LHCN-M2 (cell line): ENCODE measurements at places on chromosomes 6 and 20. TPM values are rescaled to one million over a fixed set of nuclear protein-coding genes. Genes with fewer than 3 reads are reported as not detected.

- DNase-seq = no peak
These were observed 12.8 kb upstream of the PGC start for GRCh38 chr6:41759905-41760579.

The HLA-DOB gene
- total RNA-seq = not detected in 2 replicates

GRCh38 chr6:29777310-29777709 is 50.3 kb upstream of the HLA-G start:
- DNase-seq = no peak

- no peak for DNase-seq
These were observed 34.0 kb downstream of the NT5E start for GRCh38 chr6:85483846-85484245.

DNA sequence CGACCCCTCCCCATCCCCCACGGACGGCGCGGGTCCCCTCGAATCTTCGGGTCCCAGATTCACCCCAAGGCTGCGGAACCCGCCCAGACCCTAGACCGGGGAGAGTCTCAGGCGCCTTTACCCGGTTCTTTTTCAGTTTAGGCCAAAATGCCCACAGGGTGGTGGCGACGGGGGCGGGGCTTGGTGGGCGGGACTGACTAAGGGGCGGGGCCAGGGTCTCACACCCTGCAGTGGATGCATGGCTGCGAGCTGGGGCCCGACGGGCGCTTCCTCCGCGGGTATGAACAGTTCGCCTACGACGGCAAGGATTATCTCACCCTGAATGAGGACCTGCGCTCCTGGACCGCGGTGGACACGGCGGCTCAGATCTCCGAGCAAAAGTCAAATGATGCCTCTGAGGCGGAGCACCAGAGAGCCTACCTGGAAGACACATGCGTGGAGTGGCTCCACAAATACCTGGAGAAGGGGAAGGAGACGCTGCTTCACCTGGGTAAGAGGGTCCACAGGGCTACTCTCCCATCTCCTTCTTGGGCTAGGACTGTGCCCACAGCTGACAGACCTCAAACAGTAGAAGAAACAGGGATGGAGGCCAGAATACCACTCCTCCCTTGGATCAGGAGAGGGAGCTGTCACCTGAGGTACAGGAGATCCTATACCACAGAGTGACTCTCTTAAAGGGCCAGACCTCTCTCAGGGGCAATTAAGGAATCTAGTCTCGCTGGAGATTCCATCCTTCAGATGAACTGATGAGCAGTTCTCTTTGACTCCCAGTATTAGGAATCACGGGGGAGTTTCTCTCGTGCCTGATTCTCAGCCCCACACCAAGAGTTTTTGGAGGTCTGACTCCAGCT is 942 bp downstream of the HLA-E start:
- DNase-seq = peak; percentile 57

- DNase-seq = no peak
These were observed 62.6 kb downstream of the DLL1 start for GRCh38 chr6:170227996-170228945.

The MUCL3 gene
- not detected in 2 replicates for total RNA-seq

DNA sequence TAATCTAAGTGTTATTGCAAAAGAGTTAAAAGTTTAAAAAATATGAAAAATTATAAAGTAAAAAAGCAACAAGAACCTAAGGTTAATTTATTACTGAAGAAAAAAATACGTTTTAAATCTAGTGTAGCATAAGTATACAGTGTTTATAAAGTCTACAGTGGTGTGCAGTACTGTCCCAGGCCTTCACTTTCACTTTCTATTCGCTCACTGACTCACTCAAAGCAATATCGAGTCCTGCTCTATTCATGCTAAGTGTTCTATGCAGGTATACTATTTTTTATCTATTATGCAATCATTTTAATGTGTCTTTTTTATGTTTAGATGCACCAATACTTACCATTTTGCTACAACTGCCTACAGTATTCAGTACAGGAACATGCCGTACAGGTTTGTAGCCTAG is 113.0 kb downstream of the MANEA start:
- no peak for DNase-seq

DNA sequence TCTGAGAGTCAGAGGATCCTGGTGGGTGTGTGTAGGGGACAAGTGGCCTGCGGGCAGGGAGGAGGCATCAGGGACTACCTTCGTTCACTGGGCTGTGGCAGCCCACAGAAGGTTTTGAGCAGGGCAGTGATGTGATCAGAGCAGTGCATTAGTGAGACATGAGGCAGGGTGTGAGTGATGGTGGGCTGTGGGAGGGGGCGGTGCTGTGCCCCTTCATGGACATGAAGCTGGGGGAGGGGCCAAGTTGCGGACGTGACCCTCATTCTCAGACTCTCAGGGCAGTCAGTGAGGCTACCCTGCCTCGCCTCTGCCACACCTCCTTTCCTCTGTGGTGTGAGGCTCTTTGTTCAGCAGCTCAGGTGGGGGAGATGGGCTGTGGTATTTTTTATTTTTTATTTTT is 142.2 kb upstream of the RNF24 start:
- no peak for DNase-seq

The KIF25 gene
- total RNA-seq = not detected in 2 replicates

The SUMO4 gene
- total RNA-seq = 0.34 and 2.1 TPM in 2 replicates

DNA sequence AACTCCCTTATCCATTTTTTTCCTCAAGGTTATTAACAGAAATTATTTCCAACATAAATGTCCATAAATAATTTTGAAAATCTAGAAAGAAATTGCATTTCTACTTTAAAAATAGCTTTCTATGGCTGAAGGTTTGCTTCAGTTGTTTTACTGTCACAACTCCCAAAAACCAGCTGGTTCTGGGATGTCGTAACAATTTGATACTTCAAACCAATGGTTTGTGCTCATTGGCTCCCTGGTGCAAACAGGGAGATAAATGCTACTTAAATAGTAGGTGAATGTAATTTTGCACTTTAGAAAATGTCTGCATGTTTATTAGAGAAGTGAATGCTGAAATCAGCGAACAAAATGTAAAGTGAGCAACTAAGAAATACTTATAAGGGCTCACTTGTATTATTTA is 31.1 kb downstream of the LAMA2 start:
- DNase-seq = peak; percentile 22

The CTSA gene
- total RNA-seq = 118 and 180 TPM in 2 replicates

The NKAIN4 gene
- total RNA-seq = not detected in 2 replicates

The PAK5 gene
- total RNA-seq = not detected in 2 replicates

DNA sequence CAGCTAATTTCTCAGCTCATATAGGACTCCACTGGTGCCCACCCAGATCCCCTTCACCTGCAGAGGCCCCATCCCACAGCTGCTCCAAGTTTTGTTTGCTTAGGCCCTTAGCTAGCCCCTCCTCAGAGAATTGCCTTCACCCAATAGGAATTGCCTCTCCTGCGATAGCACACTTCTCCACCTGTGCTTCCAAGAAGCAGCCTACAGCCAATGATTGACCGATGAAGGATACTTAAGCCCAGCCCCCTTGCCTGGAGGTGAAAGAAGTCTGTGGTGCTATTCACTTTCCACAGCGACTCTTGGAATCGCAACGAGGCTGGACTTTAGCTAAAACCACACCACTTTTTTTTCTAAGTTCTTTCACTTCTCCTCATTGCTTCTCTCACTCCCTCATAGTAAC is 353.2 kb upstream of the BTBD3 start:
- DNase-seq = no peak

The ZNF343 gene
- 10.3 and 10.6 TPM in 2 replicates for total RNA-seq

GRCh38 chr6:30113003-30113759 is at the start of gene TRIM31:
Gene TRIM31 (minus strand): TSS chr6:30113090. CDS start chr6:30112805, 285 bp downstream.
- no peak for DNase-seq

- DNase-seq = no peak
These were observed 23.2 kb downstream of the YTHDF1 start for GRCh38 chr20:63192721-63193120.

DNA sequence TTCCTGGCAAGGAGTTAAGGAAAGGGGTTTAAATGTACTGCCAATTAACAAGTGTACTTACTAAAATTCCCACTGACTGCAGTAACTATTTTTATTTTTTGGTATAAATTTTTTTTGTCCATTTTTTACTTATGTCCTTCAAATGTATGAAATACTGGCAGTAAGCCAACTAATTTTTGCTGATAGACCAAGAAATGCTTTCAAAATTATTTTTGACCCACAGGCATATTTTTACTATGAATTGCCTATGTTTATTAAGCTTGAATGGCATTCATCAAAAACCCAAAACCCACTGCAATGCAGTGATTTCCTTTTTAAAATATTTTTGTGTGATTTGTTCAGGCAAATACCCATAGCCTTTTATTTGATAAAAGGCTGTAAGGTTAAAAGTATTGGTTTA is 560.1 kb downstream of the UTRN start:
- DNase-seq = peak; percentile 43

- no peak for DNase-seq
These were observed 228.2 kb downstream of the SOD2 start for GRCh38 chr6:159464816-159465215.

The BCAS1 gene
- 0.06 TPM in 1 of 2 replicates, not detected in the other for total RNA-seq

DNA sequence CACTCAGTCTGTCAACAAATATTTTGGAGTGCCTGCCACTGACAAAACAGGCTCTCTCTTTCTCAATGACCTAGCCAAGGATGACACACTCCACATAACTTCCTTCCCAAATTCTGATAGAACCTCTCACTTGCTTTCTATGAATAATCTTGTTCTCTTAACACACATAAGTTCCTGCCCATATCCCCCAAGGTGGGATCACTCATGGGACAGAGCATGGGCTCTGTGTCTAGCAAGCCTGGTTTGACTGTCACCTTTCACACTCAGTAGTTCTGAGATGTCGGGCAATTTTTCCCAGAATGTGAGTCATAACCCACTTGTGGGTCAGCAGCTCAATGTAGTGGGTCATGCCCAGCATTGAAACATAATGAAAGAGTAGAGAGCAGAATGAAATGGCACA is 78.1 kb downstream of the LRFN2 start:
- DNase-seq = no peak

The ADGB gene
- total RNA-seq = not detected in 2 replicates

DNA sequence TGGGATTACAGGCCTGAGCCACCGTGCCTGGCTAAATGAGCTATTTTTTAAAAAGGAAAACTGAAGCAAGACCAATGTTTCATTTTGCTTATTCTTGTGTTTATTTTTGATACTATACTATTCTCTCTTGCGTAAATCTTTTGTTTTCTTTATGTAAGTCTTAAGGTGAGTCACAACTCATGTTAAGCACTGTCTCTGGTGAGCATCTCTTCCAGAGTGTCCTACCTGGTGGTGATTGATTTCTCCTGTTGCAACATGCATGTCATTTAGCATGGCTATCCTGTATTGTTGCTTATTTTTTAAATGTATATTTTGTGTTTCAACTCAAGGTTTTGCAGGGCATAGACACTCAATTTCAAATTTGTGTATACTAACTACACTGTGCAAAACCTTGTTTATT is 336.0 kb downstream of the RFPL4B start:
- DNase-seq = no peak

DNA sequence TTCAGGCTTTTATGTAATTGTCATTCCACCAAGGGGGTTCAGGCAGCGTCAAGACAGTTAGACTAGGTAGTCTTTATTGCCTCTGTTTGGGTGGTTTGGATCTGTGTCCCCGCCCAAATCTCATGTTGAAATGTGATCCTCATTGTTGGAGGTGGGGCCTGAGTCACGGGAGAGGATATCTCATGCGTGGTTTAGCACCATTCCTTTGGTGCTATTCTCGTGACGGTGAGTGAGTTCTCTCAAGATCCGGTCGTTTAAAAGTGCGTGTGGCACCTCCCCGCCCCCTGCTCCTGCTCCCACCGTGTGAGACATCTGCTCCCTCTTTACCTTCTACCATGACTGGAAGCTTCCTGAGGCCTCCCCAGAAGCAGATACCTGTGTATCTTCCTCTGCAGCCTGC is 51.3 kb upstream of the FOXC1 start:
- peak; percentile 21 for DNase-seq

DNA sequence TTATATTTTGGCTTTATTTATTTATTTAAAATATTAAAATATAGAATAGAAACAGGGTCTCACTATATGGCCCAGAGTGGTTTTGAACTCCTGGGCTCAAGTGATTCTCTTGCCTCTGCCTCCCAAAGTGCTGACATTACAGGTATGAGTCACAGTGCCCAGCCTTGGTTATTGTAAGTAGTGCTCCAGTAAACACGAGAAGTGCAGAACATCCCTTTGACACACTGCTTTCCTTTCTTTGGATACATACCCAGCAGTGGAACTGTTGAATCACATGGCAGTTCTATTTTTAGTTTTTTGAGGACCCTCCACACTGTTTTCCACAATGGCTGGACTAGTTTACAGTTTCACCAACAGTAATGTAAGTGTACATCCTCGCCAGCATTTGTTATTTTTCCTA is 203.9 kb downstream of the PHF3 start:
- peak; percentile 69 for DNase-seq

DNA sequence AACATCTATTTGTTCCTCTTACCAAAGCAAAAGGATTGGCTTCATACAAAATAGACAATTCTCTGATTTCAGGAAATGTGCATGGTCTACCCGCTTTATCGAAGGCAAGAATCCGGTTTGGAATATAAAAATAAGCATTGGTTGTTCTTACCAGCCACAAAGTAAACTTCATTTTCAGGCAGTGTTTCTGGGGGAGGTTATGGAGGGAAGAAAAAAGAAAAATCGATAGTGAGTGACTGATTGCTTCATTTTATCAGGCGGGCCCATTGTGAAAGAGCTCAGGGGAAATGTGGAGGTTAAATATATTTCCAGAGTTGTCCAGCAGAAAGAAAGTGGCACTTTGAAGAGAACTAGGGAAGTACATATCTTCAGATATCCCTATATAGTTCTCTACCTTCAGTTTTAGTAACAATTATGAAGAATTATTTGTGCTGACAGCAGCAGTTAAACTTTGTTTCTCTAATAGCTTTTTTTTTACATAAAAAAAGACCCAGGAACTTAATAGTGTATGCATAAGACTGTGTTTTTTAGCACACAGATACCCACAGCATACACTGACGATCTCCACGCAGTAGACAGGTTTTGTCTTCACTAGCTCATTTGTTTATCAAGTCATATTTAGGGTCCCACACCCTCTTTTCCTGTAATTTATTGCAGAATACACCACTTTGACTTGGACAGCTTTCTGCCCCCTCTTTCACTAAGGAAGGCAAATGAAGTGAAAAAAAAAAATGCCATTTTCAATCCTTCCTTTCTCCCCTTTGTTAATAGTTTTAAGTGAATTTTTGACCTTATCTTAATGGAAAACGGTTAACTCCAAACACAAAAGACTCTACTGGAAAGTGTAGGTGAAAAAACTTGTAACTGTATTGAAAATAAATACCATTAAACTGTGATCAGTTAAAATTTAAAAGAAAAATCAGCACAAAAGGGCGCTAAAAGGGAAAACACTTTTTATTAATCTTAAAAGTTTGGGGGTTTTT is 2.9 kb downstream of the POU3F2 start:
- DNase-seq = no peak

The MRPS10 gene
- total RNA-seq = 53.0 and 58.1 TPM in 2 replicates
